Naive thymus-derived CD4-positive, alpha-beta T cell (primary cell): ENCODE measurements at places on chromosomes 7 and 10.

DNA sequence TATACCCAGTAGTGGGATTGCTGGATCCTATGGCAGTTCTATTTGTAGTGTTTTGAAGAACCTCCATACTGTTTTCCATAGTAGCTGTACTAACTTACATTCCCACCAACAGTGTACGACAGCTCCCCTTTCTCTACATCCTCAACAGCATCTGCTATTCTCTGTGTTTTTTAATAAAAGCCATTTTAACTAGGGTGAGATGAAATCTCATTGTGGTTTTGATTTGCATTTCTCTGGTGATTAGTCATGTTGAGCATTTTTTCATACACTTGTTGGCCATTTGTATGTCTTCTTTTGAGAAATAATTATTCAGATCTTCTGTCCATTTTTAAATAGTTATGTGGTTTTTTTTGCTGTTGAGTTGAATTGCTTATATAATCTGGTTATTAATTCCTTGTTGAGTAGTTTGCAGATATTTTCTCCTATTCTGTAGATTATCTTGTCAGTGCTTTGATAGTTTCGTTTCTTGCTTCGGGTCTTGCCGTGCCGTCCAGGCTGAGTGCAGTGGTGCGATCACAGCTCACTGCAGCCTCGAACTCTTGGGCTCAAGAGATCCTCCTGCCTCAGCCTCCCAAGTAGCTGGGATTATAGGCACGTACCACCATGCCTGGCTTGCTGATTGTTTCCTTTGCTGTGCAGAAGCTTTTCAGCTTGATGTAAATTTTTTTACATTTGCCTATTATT, 12.0 kb downstream of the MTG1 start:
- no peak for DNase-seq

DNA sequence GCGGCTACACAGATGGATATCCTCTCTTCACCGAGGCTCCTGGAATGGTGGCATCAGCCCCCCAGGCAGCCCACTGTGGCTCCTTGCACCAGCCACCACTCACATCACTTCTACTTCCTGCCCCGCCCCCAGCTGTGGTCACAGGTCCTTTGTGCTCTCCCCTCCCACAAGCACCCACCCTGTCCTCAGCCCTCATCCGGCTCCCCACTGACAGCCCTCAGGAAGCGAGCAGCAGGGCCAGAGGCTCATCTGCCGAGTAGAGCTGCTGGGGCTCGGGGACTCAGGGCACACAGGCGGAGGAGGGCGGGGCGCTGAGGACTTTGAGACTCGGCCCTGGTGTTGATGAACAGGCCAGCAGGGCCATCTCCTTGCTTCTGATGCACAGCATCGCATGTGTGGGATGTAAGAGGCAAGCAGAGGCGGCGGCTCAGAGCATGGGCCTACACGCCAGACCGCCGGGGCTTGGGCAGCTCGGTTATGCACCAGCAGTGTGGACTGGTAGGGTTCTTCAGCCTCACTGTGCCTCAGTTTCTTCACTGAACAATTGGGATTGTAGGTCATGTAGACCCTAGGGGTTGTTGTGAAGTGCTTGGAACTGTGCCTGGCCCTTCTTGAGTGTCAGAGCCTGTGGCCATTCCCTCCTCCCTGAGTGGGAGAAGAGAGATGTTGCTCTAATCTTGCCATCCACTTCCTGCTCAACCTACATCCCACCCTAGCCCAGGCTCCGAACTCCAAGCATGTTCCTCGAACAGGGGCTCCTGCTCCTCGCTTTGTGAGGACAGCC, at the start of gene PRF1:
Gene PRF1 (minus strand): TSS at position 77 of the 784 bp plus-strand sequence. CDS start 1,839 bp downstream, outside the sequence.
- peak; percentile 78 for DNase-seq

- no peak for DNase-seq
Measured at GRCh38 chr10:26157734-26158133, 58.8 kb upstream of the GAD2 start.

DNA sequence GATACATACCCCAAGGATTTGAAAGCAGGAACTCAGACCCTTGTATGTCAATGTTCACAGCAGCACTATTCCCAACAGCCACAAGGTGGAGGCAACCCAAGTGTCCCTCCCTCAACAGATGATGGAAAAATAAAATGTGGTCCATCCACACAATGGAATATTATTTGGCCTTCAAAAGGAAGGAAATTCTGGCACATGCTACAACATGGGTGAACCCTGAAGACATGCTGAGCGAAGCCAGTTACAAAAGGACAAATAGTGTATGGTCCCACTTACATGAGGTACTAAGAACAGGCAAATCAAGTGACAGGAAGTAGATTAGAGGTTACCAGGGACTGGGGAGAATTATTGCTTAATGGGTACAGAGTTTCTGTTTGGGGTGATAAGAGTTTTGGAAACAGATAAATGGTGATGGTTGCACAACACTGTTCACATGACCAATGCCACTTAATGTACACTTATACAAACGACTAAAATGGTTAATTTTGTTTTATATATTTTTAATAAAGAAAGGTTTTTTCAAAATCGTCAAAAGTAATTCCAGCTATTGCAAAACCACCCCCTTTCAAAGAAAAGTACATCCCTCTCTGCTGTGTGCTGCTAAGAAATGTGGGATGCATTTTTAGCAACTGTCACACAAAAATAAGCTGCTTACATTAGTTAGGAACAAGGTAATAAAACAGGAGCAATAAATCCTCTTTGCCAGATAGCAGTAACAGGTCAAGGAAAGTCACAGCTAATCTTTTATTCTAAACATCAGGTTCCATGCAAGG, 85.7 kb downstream of the GRB10 start:
- DNase-seq, result no peak

GRCh38 chr7:46189255-46189790, 268.3 kb upstream of the IGFBP3 start:
- DNase-seq, result no peak

GRCh38 chr10:51176976-51177695, 102.8 kb downstream of the PRKG1 start:
- DNase-seq, result no peak

DNA sequence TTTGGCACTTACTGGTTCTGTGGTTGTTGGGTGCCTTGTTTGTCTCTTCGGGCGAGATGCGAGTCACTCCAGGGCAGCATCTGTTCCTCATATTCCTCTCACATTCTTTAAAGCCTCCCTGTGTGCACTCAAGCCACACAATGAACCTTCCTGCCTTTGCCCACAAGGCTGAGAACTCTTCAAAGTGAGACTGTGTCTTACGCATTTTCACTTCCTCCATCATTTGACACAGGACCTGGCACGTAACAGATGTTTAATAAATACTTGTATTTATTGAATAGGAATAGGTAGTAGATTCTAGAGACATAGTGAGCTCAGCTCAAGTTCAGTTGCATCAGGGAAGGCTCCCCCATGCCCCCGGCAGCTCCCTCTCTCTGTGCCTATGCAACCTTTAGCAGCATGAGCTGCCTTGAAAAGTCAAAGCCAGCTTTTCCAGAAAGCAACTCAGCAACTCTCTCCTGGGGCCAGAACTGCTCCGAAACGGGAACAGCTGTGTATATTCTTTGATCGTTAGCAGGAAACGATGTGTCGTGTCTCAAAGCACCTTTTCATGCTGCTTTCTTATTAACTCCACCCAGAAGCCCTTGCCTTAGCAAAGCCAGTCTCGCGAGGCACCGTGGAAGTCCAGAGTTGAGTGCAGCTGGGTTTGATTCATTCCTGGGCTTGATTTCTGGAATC, 97.5 kb downstream of the PFKFB3 start:
- DNase-seq, result no peak

DNA sequence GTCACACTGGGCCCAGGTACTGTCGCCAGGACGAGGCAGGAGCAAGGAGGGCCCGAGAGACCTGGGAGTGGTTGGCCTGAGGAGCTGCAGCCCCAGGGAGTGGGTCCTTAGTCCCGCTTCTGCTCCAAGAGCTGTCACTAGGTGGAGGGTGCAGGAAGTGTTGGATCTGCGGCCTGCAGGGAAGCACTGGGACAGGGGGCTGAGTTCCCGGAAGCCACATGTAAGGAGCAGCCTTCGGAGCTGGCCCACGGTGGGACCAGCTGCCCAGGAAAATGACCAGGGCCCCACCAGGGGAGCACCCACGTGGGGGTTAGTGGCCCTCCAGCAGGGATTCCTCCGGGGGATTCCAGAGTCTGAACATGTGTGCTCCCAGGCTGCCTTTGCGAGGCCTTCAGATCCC, 9.2 kb upstream of the AQP1 start:
- DNase-seq, result no peak

DNA sequence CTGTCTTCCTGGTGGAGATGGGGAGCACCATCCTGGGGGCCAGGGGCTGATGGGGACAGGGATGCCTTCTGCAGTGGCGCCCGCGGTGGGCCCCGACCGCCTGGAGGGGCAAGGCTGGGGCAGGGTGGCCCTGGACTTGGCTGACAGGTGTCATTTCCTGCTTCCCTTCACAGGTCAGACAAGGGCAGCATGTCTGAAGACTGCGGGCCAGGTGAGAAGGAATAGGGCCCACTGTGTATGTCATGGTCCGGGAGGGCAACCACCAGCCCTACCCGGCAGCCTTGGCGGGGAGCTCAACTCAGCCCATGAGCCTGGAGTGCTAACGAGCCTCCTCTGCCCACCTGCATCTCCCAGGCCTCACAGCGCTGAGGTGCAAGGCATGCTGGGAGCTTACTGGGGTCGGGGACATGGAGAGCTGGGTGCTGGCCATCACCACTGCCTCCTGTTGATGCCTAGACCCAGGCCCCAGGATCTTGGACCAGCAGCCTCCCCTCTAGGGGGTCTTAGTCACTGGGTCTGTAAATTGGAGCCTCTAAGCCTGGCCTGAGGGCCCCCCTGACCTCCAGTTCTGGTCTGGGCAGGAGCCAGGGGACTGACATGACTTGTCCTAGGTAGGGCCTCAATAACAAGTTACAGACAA, 28.0 kb upstream of the SRRM3 start:
- DNase-seq, result no peak

DNA sequence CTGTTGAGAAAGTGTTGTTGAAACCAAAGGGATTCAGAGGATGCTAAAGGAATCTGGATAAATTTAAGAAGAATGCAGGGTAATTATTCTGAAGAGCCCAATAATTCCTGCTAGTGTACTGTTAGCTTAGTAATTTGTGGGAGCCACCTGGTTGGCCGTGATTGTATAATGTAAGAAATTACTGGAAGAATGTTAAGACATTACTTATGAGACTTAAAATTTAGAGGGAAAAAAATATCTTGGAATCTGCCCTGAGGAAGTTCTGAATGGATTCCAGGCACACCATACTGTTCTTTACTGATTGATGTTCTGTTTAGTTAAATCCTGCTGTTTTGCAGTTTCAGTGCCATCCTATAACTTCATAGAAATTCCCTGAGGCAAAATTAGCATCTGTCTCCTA, 155.0 kb upstream of the RHOBTB1 start:
- DNase-seq, result no peak

DNA sequence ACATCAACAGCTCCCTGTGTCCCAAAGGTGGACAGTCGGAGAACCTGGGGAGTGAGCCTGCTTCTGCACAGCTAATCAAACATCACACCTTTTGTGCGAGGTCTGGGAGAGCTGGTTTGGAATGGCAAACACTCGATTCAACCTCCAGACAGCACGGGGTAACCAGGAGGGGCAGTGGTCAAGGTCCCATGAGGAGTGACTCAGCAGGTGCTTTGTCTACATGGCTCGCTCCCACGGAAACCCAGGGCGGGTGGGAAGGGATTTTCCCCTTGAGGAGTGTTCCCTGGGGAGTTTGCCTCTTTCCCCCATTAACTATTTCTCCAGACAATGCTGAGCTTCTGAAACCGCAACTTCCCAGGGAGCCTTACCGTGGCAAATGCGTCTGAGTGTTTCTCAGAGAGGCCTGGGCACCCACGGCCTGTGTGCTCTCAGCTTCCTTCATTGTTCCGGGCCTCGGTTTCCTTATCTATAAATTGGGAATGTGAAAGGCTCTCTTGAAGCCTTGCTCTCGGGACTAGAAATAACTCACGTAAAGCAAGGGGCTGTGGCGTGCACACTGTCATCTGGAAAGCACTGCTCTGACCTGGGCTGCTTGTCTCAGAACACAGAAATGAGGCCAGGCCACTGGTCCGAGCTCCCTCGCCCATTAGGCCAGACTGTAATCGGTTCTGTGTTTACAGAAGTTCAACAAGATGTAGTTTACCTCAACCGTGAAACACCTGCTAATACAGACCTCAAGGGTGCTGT, 14.0 kb upstream of the GTPBP4 start:
- no peak for DNase-seq

- no peak for DNase-seq
Measured at GRCh38 chr10:95236068-95236903, 42.2 kb downstream of the ACSM6 start.

GRCh38 chr7:110693344-110693743, 397.6 kb upstream of the LRRN3 start:
- DNase-seq, result no peak

DNA sequence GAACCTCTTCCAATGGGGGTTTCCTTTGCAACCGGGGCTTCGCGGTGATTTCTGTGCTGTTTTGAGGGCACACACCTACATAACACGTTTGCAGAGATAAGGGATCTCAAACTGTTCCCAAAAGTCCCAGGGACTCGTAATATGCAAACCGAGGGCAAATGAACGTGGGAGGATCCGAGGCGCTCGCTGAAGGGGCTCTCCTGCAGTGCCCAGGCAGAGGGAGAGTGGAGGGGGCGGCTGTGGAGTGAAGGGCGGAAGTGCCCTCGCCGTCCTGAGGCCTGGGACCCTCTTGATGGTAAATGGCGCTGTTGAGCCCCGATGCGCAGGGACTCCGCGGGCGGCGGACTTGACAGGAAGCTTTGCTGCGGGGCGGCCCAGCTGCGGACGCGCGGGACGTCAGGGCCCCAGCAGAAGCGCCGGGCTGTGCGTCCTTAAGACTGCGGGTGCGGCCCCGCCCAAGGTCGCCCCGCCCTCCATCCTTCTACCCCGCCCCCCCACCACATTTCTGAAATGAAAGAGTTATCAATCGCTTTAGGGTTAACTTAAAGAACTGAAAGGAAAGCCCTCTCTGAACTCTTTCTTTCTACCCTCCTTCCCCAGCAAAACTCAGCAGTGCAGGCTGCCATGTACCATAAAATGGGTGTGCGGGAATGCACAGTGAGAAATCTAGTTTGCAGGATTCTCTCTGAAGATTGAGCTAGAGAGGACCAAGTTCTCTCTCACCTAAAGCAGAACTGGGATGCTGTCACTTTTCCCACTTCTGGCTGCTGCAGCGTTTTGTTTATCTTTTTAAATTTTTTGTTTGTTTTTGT, 151.8 kb upstream of the YAE1 start:
- DNase-seq, result peak; percentile 7

GRCh38 chr10:58780476-58780875, 267.8 kb downstream of the BICC1 start:
- DNase-seq, result no peak

GRCh38 chr10:29228562-29228961, 60.3 kb upstream of the LYZL1 start:
- DNase-seq, result no peak

- peak; percentile 49 for DNase-seq
Measured at GRCh38 chr10:88831709-88832108, 19.9 kb downstream of the ANKRD22 start.

GRCh38 chr7:122413339-122413738, 108.8 kb upstream of the FEZF1 start:
- DNase-seq, result no peak

DNA sequence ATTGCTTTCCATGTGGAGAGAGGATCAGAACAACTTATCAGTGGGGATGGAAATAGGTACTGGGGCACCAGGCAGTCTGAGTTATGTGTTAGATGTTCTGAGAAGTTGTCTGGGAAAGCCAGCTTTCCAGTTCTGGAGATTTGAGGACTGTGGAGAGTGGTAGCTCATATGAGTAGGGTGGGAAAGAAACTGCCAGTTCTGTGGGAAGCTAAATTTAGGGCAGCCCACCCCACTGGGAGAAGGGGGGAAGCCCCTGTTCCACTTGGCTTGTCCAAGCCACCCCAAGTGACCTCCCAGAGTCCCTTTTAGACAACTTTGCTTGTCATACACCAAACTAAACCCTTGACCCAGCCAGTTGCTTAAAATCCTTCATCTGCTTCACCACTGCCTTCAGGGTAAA, 189.5 kb downstream of the REEP3 start:
- DNase-seq, result no peak

- no peak for DNase-seq
Measured at GRCh38 chr10:126372396-126372795, 15.9 kb downstream of the ADAM12 start.
